Osteoblast (primary cell): ENCODE measurements at places on chromosomes 7 and 10.

GRCh38 chr7:2643386-2644219 is 11.8 kb downstream of the TTYH3 start:
- DNase-seq, result no peak

GRCh38 chr7:81064426-81064825 is 145.6 kb upstream of the SEMA3C start:
- no peak for DNase-seq

DNA sequence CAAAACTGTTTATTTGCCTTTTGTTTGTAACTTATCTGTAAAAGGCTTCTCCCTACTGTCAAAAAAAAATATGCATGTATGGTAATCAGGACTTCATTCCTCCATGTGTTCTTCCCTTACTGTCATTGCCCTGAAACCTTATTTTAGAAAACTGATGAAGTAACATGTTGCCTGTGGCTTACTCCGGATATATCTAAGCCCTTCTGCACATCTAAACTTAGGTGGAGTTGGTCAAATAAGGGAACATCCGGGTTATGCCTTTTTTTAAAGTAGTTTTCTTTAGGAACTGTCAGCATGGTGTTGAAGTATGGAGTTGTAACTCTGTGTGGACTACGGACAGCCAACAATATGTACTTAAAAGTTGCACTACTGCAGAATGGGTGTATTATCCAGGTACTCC is 6.2 kb downstream of the SAR1A start:
- DNase-seq, result no peak

- DNase-seq, result peak; percentile 18
Observed at GRCh38 chr10:22854935-22855421, 72.9 kb upstream of the ARMC3 start.

DNA sequence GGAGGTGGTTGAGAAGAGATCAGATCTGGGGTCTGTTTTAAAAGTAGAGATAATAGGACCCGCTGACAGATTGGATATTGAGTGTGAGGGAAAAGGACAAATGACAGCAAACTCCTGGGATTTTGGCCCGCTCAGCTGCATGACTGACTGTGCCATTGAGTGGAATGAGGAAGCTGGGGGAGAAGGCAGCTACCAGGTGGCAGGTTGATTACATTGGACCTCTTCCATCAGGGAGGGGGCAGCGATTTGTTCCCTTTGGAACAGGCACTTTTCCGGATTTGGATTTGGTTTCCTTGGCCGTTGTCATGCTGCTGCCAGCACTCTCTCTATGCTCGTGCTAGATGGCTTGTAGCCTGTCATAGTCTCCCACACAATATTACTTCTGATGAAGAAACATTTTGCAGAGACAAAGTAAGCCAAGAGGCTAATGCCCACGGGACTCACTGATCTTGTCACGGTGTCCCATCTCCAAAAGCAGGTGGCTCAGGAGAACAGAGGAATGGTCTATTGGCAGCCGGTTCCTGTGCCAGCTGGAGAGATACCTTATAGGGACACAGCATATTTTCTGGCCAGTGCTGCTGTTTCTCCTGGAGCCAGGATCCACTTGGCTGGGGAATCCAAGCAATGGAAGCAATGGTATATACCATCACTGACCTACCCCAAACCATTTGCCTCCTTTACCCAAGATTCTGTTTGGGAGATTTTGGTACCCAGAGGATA is 69.1 kb upstream of the WAC start:
- peak; percentile 56 for DNase-seq
